CD4-positive, alpha-beta memory T cell (primary cell): ENCODE measurements at places on chromosomes 12 and 14. TPM values are rescaled to one million over a fixed set of nuclear protein-coding genes. Genes with fewer than 3 reads are reported as not detected.

DNA sequence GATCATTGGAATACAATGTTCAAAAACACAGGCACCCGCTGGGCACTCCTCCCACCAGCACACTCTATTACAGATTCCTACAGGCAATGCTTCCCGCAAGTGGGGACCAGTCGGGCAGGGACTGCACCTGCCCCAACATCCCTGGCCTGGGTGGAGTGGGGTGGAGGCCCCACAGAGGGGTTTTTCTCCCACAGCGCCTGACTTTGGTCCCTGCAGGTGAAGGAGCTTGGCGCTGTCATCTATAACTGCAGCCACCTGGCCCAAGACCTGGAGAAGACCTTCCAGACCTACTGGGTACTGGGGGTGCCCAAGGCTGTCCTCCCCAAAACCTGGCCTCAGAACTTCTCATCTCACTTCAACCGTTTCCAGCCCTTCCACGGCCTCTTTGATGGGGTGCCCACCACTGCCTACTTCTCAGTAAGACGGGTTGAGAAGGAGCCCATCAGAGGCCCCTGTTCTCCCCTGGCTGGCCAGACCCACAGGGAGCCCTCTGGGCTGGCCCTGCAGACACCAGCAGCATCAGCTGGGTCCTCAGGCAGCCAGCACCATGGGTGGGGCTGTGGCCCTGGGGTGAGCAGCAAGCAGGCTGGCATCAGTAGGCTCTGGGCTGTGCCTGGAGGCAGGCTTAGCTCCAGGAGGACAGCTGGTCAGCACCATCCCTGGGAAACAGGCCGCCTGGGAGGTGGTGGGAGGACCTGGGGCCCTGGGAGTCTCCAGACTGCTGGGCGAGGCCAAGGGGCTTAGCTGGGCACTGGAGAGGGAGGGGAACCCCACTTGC, 6.0 kb downstream of the PLD4 start:
- H3K27me3 ChIP-seq, result no peaks in the 10 kb centered on the region
- H3K4me1 ChIP-seq, result no peaks in the 10 kb centered on the region
- H3K36me3 ChIP-seq, result no peaks in the 10 kb centered on the region
- no peak for DNase-seq
- H3K27ac ChIP-seq, result no peak overlapping the region
- H3K4me3 ChIP-seq, result no peak overlapping the region

- no peak overlapping the region for H3K27ac ChIP-seq
- no peaks in the 10 kb centered on the region for H3K36me3 ChIP-seq
- DNase-seq, result no peak
- no peaks in the 10 kb centered on the region for H3K27me3 ChIP-seq
- no peak overlapping the region for H3K4me3 ChIP-seq
Measured at GRCh38 chr14:33348510-33348909, 409.8 kb downstream of the NPAS3 start.

KRT78 gene
- not detected for total RNA-seq

DNA sequence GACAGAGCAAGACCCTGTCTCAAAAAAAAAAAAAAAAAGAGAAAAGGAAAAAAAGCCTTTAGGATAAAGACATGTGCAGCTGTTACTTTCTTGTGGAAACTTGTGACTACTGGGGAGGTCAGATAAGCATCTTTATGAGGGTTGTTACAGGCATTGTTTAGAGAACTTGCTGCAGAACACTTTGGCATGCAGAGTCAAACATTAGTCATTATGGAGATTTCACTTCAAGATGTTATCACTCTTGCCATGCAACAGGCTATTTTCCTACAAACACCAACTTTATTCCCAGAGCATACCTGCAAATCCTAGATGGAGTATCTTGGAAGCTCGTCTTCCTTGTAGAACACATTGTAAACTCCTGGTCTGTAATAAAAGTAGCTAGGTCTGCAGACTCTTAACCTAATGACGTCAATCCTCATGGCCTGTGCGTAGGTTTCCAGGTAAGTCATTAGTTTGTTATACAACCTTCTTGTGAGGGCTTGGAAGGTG, 36.3 kb upstream of the WDR89 start:
- H3K36me3 ChIP-seq, result peaks cover 3% of the 10 kb centered on the region
- no peak overlapping the region for H3K27ac ChIP-seq
- H3K27me3 ChIP-seq, result no peaks in the 10 kb centered on the region
- H3K4me3 ChIP-seq, result no peak overlapping the region
- no peak for DNase-seq
- no peaks in the 10 kb centered on the region for H3K4me1 ChIP-seq

- no peak overlapping the region for H3K27ac ChIP-seq
- H3K27me3 ChIP-seq, result peaks cover 4% of the 10 kb centered on the region
- H3K36me3 ChIP-seq, result no peaks in the 10 kb centered on the region
- no peak for DNase-seq
- no peaks in the 10 kb centered on the region for H3K4me1 ChIP-seq
- no peak overlapping the region for H3K4me3 ChIP-seq
Measured at GRCh38 chr14:96206461-96206860, 1.8 kb downstream of the BDKRB2 start.

DNA sequence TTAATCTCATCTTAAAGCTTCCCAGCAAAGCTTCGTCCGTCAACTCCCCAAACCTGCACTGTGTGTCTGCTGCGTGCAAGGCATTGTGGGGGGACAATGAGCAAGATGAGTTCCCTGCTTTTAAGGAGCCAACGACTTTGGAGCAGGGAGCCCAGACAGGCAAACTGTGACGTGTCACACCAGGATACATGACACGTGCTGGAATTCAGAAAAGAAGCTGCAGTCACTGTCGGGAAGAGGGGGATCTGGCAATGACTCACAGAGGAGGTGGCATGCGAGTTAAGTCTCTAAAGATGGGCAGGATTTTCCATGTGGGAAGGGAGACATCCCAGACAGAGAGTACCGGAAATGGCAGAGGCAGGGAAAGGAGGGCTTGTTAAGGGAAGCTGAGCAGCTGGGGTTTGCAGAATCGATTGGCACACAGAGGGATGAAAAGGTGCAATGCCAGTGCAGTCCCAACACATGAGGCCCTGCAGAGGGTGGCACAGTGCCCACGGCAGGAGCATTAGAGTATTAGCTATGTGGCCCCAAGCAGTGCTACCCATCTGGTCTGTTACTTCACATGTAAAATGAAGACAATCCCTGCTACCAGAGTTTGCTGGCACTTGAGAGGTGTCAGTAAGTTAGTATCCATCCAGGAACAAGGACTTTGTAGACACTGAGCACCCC, 52.9 kb downstream of the SETD3 start:
- DNase-seq, result no peak
- H3K4me3 ChIP-seq, result no peak overlapping the region
- H3K27me3 ChIP-seq, result no peaks in the 10 kb centered on the region
- H3K4me1 ChIP-seq, result no peaks in the 10 kb centered on the region
- peaks cover 12% of the 10 kb centered on the region for H3K36me3 ChIP-seq

DNA sequence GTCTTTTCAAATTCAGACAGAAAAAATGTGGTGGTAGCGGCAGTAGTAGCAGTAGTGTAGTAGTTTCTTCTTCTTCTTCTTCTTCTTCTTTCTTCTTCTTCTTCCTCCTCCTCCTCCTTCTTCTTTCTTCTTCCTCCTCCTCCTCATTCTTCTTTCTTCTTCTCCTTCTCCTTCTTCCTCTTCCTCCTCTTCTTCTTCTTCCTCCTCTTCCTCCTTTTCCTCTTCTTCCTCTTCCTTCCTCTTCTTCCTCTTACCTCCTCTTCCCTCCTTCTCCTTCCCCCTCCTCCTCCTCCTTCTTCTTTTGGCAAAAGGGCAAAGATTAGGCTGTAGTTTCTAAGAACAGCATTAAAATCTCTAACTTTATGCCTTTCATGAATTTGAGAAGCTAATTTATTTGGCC, 59.6 kb upstream of the INSM2 start:
- peaks cover 6% of the 10 kb centered on the region for H3K27me3 ChIP-seq
- H3K27ac ChIP-seq, result no peak overlapping the region
- H3K4me1 ChIP-seq, result no peaks in the 10 kb centered on the region
- no peak overlapping the region for H3K4me3 ChIP-seq

- peaks cover 3% of the 10 kb centered on the region for H3K27me3 ChIP-seq
- DNase-seq, result no peak
- no peak overlapping the region for H3K4me3 ChIP-seq
- H3K36me3 ChIP-seq, result no peaks in the 10 kb centered on the region
- H3K4me1 ChIP-seq, result no peaks in the 10 kb centered on the region
Measured at GRCh38 chr14:54502602-54503001, 7.1 kb upstream of the CGRRF1 start.

- H3K4me3 ChIP-seq, result no peak overlapping the region
- no peaks in the 10 kb centered on the region for H3K27me3 ChIP-seq
- H3K4me1 ChIP-seq, result no peaks in the 10 kb centered on the region
- H3K27ac ChIP-seq, result no peak overlapping the region
- DNase-seq, result no peak
Measured at GRCh38 chr12:83092606-83093005, 405.9 kb downstream of the TMTC2 start.

DNA sequence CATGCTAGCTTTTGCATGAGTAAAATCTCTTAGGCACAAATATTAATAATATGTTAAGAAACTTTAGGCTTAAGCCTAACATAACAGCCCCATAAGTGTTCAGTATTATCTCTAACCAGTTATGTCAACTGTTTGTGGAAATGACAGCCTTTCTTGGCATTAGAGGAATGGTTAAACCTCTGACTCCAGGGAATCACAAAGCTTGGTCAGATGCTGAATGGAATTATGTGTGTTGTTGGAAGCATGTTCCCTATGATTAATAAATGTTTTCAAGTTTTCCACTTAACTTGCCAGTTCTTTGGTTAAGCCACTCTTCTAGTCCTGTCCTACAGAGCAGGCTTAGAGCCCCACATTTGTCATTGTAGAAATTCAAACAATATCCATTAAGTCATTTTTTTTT, 17.0 kb downstream of the PSEN1 start:
- DNase-seq, result no peak
- H3K4me3 ChIP-seq, result no peak overlapping the region
- H3K27ac ChIP-seq, result no peak overlapping the region
- H3K4me1 ChIP-seq, result no peaks in the 10 kb centered on the region
- H3K36me3 ChIP-seq, result peaks cover 21% of the 10 kb centered on the region

- no peaks in the 10 kb centered on the region for H3K36me3 ChIP-seq
- H3K4me1 ChIP-seq, result no peaks in the 10 kb centered on the region
- DNase-seq, result no peak
- no peak overlapping the region for H3K27ac ChIP-seq
- H3K27me3 ChIP-seq, result no peaks in the 10 kb centered on the region
Measured at GRCh38 chr14:66483322-66483721, 2.8 kb upstream of the CCDC196 start.

SLC6A13 gene
- 0.32 TPM for total RNA-seq

- no peaks in the 10 kb centered on the region for H3K36me3 ChIP-seq
- H3K4me3 ChIP-seq, result no peak overlapping the region
- no peaks in the 10 kb centered on the region for H3K4me1 ChIP-seq
Measured at GRCh38 chr14:50972734-50973133, 28.5 kb upstream of the PYGL start.

RNASE2 gene
- not detected for total RNA-seq

GRCh38 chr12:12267742-12268200, 927 bp upstream of the LRP6 start:
- H3K27me3 ChIP-seq, result peaks cover 6% of the 10 kb centered on the region
- H3K4me3 ChIP-seq, result peak overlapping the region; percentile 65
- no peak for DNase-seq
- H3K4me1 ChIP-seq, result peaks cover 18% of the 10 kb centered on the region
- H3K36me3 ChIP-seq, result no peaks in the 10 kb centered on the region

- no peaks in the 10 kb centered on the region for H3K27me3 ChIP-seq
- no peak for DNase-seq
- no peak overlapping the region for H3K27ac ChIP-seq
- no peaks in the 10 kb centered on the region for H3K36me3 ChIP-seq
Measured at GRCh38 chr12:80794551-80794950, 77.8 kb downstream of the MYF5 start.

DNA sequence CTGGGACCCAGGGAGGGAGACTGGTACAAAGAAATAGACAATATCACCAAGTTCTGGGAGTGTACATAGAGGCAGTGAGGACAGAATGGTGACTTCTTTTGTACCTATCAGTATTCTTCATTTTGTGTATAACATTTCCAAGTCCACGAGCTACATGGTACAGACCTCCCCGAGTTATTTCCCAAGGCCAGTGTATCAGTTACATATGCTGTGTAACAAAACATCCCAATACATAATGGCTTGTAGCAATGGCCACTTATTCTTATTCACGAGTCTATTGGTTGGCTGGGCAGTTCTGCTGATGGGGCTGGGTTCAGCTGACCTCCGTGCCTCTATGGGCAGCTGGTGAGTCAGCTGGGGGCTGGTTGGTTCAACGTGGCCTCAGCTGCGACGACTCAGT, 98.7 kb upstream of the RFLNA start:
- H3K27me3 ChIP-seq, result no peaks in the 10 kb centered on the region
- H3K27ac ChIP-seq, result no peak overlapping the region
- no peak overlapping the region for H3K4me3 ChIP-seq
- H3K36me3 ChIP-seq, result no peaks in the 10 kb centered on the region

SLC4A8 gene
- 0.69 TPM for total RNA-seq

DNA sequence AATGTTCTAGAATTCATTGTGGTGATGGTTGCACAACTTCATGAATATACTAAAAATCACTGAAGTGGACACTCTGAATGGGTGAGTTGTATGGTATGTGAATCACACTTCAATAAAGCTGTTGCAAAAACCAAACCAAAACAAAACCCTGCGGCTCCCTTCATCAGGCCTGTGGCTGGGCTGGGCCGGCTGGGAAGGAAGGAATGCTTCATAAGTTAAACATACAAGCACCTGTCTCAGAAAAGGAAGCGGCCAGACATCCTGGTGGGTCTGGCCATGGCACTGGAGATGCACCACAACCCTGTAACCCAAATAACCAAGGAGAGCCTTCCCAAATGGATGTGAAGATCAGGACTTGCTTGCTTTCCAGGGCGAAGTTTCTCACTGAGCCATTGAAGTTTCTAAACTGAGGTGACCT, 34.9 kb downstream of the TTC7B start:
- no peak overlapping the region for H3K27ac ChIP-seq
- H3K36me3 ChIP-seq, result no peaks in the 10 kb centered on the region
- H3K4me3 ChIP-seq, result no peak overlapping the region
- DNase-seq, result no peak
- H3K4me1 ChIP-seq, result no peaks in the 10 kb centered on the region
- no peaks in the 10 kb centered on the region for H3K27me3 ChIP-seq

GRCh38 chr12:79690638-79691510, at the start of gene PAWR:
Gene PAWR (minus strand): TSS chr12:79690964. CDS start chr12:79690244, 720 bp downstream.
- H3K27ac ChIP-seq, result no peak within 1 kb of the TSS
- peaks cover 11% of the 10 kb centered on the region for H3K4me1 ChIP-seq
- DNase-seq, result peak; percentile 5
- H3K4me3 ChIP-seq, result peak within 1 kb of the TSS; percentile 30

PPFIA2 gene
- not detected for total RNA-seq

GRCh38 chr12:109126784-109127183, 10.4 kb downstream of the ACACB start:
- no peaks in the 10 kb centered on the region for H3K4me1 ChIP-seq
- H3K36me3 ChIP-seq, result no peaks in the 10 kb centered on the region
- H3K27me3 ChIP-seq, result no peaks in the 10 kb centered on the region
- H3K4me3 ChIP-seq, result no peak overlapping the region
- H3K27ac ChIP-seq, result no peak overlapping the region
- no peak for DNase-seq

- H3K4me1 ChIP-seq, result peaks cover 34% of the 10 kb centered on the region
- no peak for DNase-seq
- no peaks in the 10 kb centered on the region for H3K27me3 ChIP-seq
- no peak overlapping the region for H3K4me3 ChIP-seq
Measured at GRCh38 chr14:105422695-105423487, 3.3 kb downstream of the MTA1 start.

OLR1 gene
- total RNA-seq, result 0.42 TPM
